ENCODE measurements at places on chromosomes 7 and 10.

- DNase-seq: no peak
Measured at GRCh38 chr7:41385996-41386395, 316.9 kb downstream of the INHBA start.

- DNase-seq: no peak
Measured at GRCh38 chr10:18483516-18484186, 167.7 kb downstream of the NSUN6 start.

DNA sequence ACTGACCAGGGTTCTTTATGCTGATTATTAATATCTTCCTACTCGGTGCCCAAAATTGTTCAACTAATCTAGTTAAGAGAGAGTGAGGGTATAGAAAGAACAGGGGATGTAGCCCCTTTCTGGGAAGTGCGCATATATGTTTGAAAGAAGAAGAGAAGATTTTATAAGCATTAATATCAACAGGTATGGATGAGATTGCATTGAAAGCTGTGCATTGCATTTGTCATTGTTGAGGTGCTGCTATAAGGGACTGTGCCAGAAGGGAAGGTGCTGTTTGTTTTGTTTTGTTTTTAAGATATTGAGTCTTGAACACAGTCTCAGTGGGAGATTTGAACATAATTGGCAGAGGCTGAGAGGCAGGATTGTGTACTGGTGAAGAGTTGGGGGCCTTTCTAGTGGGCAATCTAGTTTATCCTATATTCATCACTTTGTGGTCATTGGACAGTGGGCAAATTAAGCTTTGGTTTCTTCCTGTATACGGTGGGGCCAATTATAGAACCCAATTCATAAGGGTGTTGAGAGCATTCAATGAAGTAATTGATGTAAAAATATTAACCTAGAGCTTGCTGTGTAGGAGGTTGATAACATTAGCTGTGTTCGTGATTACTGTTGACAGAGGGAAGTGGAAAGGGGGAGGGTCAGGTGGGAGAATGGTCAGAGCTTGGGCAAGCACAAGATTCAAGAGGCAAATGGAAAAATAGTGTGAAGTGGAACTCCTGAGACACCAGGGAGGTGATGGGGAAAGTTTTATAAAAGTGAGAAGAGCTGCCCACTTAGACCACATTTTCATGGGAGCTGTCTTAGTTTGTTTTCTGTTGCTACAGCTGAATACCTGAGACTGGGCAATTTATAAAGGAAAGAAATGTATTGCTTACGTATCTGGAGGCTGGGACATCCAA is 19.9 kb upstream of the PCGF5 start:
- no peak for DNase-seq

DNA sequence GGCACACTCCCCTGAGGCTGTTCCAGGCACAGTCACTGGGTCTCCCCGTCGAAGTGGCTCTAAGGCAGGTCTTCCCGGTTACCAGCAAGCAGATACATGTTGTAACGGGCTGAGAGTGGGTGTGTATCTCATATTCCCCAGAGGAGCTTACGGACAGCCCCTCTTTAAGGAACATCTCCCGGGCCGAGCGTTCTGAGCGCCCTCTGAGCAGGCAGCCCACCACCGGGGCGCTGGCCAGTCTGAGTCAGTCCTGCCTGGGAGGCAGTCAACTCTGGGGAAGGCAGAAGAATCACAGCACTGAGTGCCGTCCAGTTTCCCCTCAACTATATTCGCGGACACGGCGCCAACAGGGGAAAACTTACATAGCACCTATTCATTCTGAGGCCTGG is 117.4 kb downstream of the LHPP start:
- no peak for DNase-seq

DNA sequence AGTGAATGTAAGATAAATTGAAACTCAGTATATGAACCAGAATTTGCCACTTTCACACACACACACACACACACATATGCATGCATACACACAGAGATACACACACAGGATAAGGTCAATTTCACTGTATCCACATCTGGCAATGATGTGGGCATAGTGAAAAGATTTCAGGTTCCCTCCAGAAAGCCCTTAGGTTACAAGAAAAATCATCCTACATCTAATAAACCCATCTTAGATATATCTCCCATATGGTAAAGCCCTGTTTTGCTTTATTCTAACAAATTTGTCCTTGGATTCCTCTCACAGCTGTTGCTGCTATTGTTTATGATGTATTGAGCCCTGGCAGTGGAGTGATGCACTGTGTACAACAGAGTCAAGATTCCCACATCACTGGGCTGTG is 27.9 kb upstream of the DLX6 start:
- DNase-seq: no peak

- DNase-seq: no peak
Measured at GRCh38 chr7:27685893-27686292, 23.2 kb upstream of the HIBADH start.

GRCh38 chr7:30068117-30068516 is 39.9 kb downstream of the PLEKHA8 start:
- DNase-seq: no peak

DNA sequence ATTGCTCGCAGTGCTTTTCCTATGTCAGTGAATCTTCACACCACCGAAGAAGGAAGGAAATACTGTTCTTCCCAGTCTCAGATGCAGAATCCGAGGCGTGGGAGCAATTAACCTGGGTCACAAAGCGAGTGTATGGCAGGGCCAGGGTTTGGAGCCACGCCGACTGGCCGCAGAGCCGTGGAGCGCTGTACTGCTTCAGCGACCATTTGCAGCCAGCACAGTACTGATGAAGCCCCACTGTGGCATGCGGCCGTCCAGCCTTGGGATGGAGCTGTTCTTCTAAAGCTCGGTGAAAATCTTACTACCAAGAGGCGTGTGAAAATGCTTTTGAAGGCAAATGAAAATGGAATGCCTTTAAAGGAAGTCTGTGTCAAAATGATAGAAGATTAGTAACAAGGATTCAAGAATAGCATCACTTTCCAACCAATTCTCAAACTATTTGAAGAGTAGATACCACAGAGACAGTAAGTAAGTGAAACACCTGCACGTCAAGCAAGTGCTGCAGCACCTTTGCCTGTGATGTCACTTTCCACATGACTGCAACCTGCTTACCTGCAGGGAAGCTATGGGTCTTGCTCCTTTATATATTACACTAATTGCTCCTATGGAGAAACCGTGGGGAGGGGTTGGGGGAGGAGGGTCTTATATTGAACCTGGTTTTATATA is 4.9 kb downstream of the PPP2R2D start:
- DNase-seq: no peak

DNA sequence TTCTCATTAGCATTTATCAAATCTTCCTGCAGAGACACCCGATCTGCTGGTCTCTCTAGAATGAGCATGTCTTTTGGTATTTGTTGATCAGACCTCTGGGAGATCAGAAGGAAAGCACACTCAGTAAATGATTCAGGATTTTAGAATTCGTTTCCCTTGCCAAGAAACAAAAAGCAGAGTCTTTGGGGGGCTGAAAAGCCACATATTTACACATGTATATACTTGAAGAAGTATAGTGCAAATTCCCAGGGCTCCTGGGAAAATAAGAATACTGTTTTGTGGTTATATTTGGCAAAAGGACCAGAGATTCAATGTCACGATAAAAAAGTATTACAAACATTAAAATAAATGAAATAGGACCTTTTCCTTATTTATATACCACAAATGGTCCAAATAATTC is 100.2 kb downstream of the AGMO start:
- no peak for DNase-seq

DNA sequence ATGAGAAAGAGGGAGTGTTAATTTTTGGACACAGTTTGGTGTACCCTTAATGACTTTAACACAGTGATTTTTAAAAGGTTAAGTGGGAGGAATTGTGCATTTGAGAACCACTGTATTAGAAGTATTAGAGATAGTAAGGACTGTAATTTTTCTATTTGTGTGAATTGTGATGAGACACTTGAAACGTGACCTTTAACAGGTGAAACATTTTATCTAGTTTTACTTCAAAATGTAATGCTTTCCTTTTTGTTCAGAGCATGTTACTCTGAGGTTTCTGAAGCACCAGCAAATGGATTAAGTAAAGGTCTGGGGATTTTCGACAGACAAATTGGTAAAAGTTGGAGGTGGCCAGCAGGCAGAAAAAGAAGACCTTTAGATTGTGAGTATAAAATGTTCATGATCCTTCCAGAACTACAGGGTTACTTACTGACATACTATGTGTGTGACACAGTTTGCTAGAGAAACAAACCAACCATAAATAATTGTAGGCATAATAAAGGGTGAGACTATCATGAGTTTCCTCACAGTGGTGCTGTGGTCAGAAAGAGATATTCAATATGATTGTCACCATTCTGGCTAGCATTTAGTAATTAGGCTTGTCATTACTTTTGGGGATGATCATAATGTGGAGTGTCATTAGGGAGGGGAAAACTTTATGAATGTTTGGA is 26.1 kb downstream of the LCOR start:
- no peak for DNase-seq

GRCh38 chr7:23335136-23335535 is 36.0 kb downstream of the MALSU1 start:
- no peak for DNase-seq

- no peak for DNase-seq
Measured at GRCh38 chr7:22445140-22445743, 54.7 kb downstream of the STEAP1B start.

DNA sequence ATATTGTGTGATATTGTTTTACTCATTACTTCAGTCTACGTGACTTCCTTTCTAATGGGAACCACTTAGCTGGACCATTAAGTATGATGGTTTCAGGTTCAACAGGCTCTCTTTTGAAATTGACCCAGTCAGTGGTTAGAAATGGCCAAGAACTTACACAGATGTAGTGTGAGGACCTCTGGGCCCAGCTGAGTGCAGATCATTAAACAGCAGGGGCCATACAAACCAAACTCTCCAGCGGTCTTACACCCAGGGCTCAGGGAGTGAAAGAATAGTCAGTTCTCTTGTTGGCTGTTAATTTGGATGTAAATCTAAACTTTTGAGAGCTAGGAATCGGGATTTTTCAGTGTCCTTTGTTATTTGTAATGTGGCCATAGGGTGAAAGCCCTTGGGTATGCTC is 107.3 kb downstream of the CELF2 start:
- no peak for DNase-seq

DNA sequence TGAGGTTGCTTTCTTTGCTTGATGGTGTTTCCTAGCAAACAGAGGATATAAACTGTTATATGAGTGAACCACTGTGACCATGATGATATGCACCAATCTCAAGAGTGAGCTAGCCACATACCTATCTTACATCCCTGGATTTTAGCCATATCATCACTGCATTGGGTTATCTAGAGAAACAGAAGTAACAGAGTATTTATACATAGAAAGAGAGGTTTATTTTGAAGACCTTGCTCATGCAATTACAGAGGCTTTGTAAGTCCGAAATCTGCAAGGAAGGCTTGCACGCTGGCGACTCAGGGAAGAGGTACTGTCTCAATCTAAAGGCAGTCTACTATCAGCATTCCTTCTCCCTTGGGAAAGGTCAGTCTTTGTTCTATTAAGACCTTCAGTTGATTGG is 11.8 kb upstream of the PON2 start:
- DNase-seq: no peak

GRCh38 chr7:32515890-32516550 is 20.7 kb downstream of the AVL9 start:
- DNase-seq: no peak

- peak; percentile 31 for DNase-seq
Measured at GRCh38 chr7:129951226-129952085, 1.3 kb downstream of the UBE2H start.

- DNase-seq: no peak
Measured at GRCh38 chr10:7424315-7424714, 13.5 kb upstream of the SFMBT2 start.

DNA sequence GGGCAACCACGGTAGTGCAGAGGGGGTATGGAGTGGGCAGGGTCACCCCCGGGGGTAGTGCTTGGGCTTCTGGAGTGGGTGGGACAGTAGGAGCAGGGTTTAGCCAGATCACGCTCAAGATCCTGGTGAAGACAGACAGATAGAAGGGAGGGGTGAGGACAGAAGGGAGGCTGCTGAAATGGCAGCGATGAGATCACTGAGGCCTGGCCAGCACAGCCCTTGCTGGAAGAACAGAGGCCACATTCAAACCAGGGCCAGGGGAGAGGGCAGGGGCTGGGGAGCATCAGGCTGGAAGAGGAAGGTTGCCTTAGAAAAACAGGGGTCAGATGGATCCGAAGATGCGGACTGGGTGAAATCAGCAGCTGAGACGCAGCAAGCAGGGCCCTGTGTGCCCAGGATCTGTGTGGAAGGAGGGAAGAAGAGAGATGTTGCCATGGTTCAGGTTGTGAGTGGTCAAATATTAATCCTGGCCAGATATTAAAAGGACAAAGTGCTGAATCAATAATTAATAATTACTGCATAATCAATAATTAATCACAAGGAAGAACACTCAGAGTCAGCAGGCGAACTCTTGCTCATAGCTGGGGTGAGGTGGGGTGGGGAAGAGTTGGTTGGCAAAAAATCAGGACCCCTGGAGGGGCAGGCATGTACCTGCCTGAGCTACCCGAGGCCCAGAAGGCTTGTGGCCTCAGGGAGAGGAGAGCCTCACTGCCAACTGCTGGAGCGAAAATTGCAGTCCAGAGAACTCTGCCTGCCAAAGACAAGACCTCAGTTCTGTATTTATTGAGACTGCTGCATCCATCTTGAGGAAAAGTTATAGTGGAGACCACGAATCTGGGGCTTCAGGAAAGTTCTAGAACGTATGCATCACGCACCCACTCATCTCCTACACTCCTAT is 105.7 kb downstream of the GRB10 start:
- DNase-seq: no peak

DNA sequence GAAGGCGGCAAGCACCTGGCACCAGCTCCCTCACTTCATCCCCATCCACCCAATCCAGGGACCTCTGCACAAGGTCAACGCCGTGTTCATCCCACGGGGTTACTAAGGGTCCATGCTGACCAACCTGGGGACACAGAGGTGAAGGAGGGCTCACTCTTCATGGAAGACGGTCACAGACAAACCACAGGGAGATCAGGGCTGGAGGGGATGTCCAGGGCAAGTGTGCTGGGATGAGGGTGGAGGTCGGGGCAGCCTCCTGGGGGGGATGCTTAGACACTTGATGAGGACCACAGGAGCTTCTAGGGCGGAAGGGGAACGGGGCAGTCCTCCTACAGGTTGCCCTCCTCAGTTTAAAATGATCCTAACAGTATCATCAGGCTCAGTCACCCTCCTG is 46.7 kb downstream of the FAM53B start:
- no peak for DNase-seq

DNA sequence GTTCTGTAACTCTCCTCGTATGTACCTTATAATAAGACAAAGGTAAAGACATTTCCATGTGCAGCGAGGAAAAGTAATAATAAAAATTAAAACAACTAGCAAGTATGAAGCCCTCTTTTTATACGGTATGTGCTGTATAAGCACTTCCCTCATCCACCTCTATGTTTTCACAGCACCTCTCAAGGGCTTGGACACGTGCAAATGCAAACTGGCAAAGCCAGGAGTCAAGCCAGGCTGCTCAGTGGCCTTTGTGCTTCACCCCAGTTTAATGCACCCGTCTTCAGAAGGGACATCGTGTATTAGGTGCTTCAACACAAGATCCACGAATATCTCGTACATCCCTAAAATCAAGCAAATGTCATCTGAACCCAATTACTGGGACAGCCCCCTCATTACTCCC is 1.3 kb upstream of the DGKI start:
- peak; percentile 2 for DNase-seq

Data from KBM-7 (cell line).